Umbilical cord (tissue), 2 donors: ENCODE measurements at places on chromosomes 2 and 18.

DNA sequence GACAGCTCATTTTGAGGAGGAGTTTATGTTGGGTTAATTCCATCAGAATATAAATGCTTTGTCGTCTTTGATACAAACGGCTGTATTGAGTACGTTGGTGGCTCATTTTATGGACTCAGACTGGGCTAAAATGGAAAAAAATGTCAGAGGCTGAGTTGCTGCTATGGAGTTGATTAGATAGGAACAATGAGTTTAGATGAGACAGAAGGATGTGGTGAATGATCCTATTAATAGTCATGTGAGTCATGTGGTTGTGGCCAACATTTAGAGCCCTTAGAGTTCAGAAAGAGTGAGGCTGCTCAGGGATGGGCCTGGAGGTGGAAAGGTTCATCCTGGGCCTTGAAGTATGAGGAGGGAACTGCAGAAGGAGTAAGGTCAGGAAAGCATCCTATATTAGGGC is 434.2 kb downstream of the MEIS1 start:
- DNase-seq: no peak

- DNase-seq: no peak
Measured at GRCh38 chr2:96505231-96505889, at the start of gene NEURL3. Gene NEURL3 (minus strand): TSS chr2:96505357. CDS start chr2:96505286, 71 bp downstream.

DNA sequence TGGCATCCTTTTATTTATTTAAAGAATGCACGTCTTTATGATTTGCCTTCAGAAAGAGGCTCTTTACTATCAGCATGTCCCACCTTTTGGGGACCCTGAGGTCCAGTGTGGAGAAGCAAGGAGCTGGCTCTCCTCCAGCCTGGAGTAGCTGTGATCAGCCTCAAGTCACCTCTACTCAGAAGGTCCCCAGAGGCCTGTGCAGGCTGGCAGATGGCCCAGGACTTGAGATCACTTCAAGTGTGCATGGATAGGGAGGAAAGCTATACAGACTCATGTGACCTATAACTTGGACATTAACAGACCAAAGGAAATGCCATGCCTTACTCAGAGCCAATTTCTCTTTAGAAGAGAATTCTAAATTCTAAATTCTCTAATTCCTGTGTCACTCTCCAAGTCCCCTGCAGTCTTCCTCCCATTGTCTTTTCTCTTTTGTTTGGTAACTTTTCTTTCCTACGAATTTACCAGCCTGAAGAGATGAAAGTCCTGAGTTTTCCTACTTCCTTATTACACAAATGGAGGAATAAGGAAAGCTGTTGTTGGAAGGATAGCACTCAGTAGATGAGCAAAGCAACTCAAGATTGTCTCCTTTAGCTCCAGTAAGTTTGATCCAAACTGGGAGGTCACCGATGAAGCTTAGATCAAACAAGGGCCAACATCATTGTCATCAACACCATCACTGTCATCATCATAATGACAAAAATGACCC is 163.9 kb downstream of the GFPT1 start:
- no peak for DNase-seq

DNA sequence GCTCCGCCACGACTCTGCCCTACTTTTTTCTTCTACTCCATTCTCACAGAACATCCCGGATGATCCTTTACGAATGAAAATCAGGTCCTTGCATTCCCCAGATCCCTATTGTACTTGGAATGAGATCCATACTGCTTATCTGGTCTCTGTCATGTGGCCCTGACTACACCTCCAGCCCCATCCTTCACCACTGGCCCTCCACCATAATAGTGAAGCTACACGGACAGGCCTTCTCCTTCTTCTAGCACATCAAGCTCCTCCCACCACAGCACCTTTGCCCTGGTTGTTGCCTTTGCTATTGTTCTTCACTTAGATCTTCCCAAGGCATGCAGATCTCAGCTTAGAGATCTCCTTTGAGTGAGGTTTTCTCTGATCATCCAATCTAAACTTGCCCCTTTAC is 20.1 kb upstream of the RMDN2 start:
- no peak for DNase-seq

- no peak for DNase-seq
Measured at GRCh38 chr2:132588576-132588975, 81.4 kb downstream of the LYPD1 start.

GRCh38 chr2:60445684-60446179 is 107.7 kb downstream of the BCL11A start:
- DNase-seq: peak; percentile 50

GRCh38 chr2:167127135-167127534 is 238.9 kb downstream of the XIRP2 start:
- no peak for DNase-seq

- DNase-seq: no peak
Measured at GRCh38 chr2:27904405-27904665, 13.8 kb downstream of the BABAM2 start.

GRCh38 chr2:105431367-105432043 is 32.7 kb upstream of the FHL2 start:
- DNase-seq: peak; percentile 76

GRCh38 chr18:51623653-51624052 is 426.2 kb upstream of the MEX3C start:
- no peak for DNase-seq

DNA sequence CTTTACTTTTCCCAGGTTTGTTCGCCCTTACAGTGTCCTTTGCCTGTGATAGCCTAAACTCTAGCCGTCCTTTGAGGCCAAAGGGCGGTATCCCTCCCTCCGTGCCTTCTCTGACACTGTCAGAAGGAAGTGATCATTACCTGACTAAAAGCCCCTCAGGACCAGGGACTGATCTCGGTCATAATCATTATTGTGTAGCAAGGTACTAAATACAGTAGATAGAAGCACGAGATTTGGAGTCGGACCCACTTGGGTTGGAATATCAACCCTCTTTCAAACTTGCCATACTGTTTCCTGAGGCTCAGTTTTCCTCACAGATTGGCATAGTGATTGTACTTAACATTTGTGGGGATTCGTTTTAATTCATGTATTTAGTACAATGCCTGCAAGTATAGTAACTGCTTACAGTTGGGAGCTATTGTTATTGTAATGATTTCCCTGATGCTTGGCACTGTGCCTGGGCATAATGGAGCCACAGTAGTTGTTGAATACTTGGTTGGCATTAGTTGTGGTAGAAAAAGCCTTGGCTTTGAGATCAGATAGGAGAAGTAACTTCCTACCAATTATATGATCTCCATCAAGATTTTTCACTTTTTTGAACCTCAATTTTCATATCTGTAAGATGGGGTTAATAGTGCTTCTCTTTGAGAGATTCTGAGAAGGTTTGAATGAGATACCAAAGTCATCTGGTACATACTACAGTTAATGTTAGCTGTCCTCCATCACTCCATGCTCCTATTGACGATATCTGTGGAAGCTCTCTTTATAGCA is 836 bp downstream of the STK11IP start:
- DNase-seq: no peak

DNA sequence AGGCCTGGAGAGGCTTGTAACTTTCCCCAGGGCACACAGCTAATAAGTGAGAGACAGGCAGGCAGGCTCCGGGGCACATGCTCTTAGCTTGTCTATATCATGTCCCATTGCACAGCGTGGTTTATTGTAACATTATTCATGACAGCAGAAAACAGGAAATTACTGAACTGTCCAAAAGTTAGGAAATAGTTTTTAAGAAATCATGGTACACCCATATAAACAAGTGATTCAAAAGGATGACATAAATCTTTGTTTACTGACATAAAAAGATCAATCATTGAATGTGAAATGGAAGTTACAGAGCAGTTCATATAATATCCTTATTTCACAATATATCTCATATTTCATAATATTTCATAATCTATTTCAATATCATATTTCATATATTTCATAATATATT is 34.3 kb upstream of the TXNDC2 start:
- no peak for DNase-seq

GRCh38 chr2:240851078-240851991 is 17.3 kb upstream of the AGXT start:
- DNase-seq: peak; percentile 72

DNA sequence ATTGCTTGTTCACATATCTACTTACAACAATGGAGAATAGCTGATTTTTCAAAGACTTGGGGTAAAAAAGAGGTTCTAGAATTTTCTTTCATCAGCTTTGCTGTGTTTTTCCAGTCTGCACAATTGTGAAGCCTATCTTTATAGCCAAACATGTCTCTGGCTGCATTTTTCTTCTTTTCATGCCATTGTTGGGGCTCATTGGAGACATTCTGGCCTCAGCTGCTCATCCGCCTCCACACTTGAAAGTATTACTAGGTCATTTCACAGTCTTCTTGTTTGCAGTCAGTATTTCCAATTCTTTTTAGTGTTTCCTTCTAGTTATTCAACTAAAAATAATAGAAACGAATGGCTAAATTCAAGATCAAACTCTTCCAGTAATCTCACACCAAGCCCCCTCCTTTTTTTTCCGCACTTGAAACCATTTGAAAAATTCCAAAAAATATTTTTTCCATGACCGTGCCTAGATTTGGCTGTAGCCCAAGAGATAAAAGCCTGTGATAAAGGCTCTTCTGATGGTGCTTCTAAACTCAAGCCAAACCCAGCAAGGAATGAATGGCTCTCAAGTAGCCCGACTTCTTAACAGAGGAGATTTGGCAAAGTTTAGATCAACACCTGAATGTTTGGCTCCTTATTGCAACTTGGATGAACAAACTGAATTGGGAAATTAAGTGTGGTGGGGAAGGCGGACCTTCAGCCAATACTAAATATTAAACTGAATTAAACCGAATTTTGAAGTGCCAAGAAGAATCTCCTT is 103.4 kb downstream of the NRP2 start:
- peak; percentile 48 for DNase-seq

DNA sequence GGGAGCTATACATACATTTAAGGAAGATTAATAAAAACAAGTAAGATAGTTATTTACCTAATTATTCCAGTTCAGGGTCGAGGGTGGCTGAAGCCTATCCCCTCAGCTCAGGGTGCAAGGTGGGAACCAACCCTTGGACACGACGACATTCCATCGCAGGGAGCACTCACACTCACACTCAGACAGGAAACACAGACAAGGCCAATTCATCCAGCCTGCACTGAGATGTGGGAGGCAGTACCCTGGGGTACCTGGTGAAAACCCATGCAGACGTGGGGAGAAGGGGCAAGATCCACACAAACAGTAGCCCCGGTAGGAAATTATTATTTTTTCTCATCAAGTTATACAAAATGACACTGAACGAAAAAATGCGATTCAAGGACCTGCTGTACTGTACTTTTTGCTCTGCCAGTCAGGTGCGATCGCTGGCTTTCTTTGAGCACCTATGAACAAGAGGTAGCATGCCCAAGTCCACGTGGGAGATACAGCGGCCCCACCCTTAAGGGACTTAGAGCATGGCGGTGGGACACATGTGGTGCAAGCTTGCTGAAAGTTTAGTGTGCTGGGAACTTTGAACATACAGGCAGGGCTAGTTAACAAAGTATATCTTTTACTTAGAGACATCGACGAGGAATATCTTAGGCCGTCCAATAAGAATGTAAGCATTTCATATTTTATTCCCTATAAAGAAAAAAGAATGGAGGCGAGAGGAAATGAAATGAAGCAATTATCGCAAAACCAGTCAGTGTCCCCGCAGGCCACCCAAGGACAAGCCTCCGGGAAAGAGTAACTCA is 624 bp downstream of the METTL8 start:
- peak; percentile 59 for DNase-seq

- DNase-seq: no peak
Measured at GRCh38 chr2:62947403-62947802, 103.2 kb upstream of the OTX1 start.

DNA sequence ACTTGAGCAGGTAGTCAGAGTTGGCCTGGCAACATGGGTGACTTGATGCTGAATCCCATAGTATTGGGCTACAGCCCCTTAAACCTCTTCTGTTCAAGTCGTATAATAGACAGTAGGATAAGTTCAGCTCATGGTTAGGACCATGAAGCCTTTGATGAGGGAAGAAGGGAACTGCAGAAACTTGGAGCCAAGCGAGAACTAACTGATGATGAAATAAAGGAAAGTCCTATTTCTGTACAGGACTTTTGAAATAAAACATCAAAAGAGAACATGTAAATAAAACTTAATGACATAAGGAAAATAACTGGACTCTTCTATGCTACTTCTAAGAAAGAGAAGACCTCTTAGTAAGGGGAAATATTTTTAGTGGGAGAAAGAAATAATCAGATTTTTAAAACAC is 51.2 kb upstream of the UGP2 start:
- peak; percentile 19 for DNase-seq

DNA sequence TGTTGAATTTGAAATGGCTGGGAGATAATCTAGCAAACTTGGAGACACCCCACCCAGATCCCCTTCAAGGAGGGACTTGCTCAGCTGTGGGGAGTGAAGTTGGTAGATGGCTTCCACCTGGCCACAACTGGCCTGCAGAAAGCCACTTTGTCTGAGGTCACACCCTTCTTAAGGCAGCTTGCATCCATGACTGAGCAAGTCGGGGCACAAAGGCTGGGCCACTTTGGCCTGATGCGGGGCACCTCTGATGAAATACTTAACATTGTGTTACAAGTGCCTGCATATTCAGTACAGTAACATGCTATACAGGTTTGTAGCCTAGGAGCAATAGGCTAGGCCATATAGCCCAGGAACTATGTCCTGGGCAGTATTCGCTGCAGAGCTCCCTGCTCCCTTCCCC is 13.4 kb upstream of the RPL37A start:
- DNase-seq: no peak
